ENCODE measurements at places on chromosomes 16 and 17.

- no peak for DNase-seq
Observed at GRCh38 chr17:8695241-8695640, 49.4 kb downstream of the CCDC42 start.

DNA sequence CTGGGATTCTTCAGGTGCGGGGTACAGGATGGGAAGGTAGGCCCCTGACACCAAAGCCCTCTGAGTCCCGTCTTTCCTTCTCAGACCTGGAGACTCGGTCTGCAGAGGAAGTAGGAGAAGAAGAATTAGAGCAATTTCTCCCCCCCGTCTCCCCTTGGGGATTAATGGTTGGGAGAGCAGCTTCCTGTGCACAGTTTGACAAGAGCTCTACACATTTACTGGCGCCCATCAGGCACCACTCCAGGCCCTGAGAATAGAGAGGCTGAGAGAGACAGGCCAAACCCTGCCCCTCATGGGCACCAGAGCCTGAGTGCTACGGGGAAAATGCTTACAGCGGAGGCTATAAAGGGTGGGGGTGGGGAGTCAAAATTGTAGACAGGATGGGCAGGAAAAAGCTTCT is 3.5 kb upstream of the C16orf74 start:
- no peak for DNase-seq

GRCh38 chr17:65536573-65537342 is 24.7 kb downstream of the AXIN2 start:
- DNase-seq: no peak

DNA sequence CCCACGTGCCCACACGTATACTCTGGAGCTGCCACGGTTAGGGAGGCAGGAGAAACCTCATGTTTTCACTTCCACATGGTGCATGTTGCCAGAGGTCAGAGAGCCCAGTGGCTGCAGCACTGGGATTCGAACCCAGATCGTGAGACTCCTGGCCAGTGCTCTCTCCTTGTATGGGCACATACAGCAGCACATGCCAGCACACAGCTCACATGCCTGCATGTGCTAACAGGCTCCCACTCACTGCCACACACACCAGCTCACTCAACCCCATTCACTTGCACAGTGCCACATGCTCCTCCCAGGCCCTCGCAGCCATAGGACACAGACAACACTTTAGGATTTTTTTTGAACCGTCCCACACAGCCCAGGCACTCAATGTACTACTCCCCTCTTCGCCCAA is 49.5 kb upstream of the MRPS23 start:
- DNase-seq: no peak

DNA sequence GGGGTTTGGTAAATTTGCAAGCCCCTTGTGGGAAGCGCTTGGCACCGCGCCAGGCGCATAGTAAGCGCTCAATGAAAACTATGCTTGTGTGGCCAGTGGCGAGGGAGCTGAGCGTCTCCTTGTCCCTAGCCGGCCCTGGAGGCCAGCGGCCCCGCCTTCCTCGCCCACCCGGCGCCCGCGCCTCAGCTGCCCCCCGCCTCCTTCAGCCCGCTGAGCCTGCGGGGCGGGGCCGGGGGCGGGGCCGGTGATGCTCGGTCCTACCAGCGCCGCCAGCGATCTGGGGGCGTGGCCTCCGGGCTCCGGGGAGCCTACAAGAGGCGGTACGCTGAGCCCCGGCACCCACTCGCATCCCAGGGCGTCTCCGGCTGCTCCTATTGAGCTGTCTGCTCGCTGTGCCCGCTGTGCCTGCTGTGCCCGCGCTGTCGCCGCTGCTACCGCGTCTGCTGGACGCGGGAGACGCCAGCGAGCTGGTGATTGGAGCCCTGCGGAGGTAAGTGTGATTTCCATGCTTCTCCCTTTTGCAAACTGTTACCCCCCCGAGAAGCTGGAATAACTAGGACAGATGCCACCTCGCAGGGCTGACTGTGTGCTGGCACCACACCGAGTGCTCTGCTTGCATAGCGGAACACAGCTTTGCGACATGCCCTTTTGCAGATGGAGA is at the start of gene CRISPLD2:
Gene CRISPLD2, plus strand, starts transcription at position 342 of the 661 bp plus-strand sequence. CDS start 18,511 bp downstream, outside the sequence.
- peak; percentile 78 for DNase-seq
